Chondrocyte (in vitro differentiated cells): ENCODE measurements at places on chromosomes 6 and 20. TPM values are rescaled to one million over a fixed set of nuclear protein-coding genes. Genes with fewer than 3 reads are reported as not detected.

Gene GMEB2
- total RNA-seq, result 7.8 to 8.5 TPM (median 7.9 TPM) in 3 replicates

Gene EYS
- total RNA-seq, result not detected in 3 replicates

Gene GPX5
- total RNA-seq, result not detected in 3 replicates

Gene FKBP1C
- total RNA-seq, result 0.44 to 0.82 TPM (median 0.75 TPM) in 3 replicates

Gene HAO1
- total RNA-seq, result not detected in 3 replicates

Gene HFE
- 6.1 to 7.5 TPM (median 6.4 TPM) in 3 replicates for total RNA-seq

Gene EYA4
- total RNA-seq, result 1.7 to 8.6 TPM (median 7.9 TPM) in 3 replicates

Gene OXT
- not detected in 3 replicates for total RNA-seq

Gene XKR7
- 0.02 TPM in 1 of 3 replicates, not detected in the others for total RNA-seq

Gene TDP2
- total RNA-seq, result 23.4 to 32.4 TPM (median 23.8 TPM) in 3 replicates

Gene DUSP15
- 3.6 to 11.6 TPM (median 11.5 TPM) in 3 replicates for total RNA-seq

Gene SYNDIG1
- 5.6 to 16.4 TPM (median 6.1 TPM) in 3 replicates for total RNA-seq

Gene TOX2
- 0.12 to 0.18 TPM in 2 of 3 replicates, not detected in the other for total RNA-seq

Gene IMPG1
- not detected in 3 replicates for total RNA-seq

- no peak for DNase-seq
These were observed 32.5 kb downstream of the MGME1 start for GRCh38 chr20:18001131-18001921.

DNA sequence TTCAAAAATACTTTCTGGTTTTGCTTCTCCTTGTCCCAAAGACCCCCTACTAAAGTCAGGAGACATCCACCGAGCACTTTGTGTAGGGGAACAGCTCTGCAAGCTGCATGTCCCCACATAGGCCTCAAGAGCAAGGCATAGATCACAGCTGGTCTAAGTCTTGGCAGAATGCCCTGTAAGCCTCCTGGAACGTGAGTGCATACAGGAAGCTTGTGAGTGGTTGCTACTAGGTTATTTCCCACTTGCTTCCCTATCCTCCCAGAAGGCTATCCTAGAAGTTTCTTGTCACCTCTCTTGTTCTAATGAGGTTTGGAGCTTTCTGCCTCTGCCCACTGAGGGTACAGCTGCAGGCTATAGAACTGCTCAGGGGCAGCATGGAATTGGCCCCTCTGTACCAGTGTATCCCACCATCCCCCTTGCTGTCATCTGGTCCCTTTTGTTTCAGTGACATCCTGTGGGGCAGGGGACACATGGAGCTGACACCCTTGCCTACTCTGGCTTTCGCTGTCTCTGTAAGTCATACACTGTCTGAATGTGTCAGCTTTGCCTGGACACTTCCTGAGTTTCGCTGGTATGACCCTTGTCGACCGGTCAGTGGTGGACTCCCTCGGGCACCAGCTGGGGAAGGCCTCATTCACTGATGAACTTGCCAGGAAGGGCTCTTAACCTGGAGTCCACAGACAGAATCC lies 35.6 kb upstream of the KCNK16 start:
- DNase-seq, result peak; percentile 15

DNA sequence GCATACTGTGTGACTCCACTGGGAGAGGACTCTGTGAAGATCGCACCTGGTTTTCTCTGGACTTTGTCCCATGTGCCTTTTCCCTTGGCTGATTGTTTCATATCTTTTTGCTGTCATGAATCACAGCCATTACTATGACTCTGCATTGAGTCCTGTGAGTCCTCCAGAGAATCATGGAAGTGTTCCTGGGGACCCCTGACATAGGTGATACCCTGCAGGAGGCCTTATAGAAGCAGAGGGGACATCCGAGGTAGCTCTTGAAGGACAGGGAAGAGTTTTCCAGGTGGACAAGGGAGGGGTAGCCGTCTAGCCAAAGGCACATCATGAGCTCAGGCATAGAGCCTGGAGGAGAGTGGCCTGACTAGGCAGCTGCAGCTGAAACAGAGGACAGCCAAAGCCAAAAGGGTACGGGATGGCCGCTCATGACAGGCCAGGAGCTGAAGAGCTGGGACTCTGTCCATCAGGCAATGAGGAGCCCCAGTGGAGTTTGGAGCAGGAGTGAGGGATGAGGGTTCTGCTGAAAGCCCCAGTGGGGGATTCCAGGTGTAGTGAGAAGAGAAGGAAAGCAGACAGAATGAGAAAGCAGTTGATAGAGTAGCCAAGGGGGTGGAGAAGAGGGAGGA lies 86.6 kb upstream of the TOX2 start:
- DNase-seq, result no peak

DNA sequence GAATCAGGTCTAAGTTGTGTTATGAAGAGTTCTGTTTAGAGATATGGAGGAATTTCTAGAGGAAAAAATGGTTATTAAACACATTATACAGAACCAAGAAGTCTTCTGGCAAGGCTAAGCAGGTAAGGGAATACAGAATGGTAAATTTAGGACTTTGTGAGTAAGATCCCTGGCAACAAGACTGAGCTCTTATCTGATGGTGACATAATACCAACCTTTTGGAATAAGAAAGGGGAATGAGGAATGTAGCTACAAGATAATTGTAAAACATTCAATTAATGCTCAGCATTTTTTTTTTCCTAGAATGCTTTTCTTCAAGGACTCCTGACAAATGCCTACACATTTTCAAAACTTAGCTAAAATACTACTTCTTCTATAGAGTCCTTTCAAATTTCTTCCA lies 51.8 kb downstream of the CYB5R4 start:
- no peak for DNase-seq

DNA sequence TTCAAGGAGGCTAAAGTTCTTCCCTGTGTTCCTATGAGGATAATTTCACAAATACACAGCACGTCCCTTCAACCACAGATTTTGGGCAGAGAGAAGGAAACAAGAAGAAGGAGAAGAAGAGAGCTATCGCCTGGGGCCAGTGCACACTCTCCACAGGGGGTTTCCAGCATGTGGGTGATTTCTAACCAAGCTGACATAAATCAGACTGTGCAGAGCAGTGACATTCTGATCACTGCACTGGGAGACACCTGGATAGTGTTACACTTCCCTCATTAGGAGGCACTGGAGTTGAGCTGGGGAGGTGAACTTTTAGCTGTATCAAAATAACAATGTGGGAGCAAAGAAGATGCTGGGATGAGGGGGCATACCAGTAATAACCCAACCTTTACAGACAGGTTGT lies 71.8 kb upstream of the CENPW start:
- no peak for DNase-seq

DNA sequence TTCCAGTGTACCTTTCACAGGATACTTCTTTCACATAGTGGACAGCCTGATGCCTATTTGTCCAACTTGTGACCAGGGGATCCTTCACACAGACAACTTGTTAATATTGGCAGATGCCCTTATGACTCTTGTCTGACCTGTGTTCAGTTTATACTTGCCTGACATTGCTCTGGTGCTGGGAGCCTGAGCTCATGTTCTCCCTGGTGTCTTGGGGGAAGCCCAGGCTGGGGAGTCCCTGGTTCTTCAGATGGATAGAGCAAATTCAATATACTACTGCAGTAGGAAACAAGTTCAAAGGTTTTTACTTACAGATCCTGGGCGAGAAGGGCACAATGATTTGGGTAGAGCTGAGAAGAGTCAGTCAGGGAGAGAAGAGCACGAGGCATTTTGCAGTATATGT lies 76.1 kb downstream of the NKAIN2 start:
- no peak for DNase-seq

DNA sequence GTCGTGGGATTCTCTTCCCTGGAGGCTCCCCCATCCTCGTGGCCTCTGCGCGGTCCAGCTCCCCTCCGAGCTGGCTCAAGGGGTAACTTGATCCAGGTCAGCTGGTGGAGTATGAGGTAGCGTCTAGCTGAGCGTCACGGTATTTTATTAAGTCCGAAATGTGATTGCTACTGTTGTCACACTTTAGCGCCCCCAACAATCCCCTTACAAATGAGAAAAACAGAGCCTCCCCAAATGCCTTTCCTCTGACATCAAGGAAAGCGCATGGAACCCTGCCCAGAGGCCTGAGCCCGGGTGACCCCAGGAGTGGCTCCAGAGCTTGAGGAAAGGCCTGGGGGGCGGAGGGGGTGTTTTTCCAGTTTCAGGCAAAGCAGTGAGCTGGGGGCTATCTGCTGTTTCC lies 192.4 kb downstream of the ZMYND8 start:
- DNase-seq, result no peak

GRCh38 chr6:165876588-165876987 lies 213.5 kb upstream of the PDE10A start:
- no peak for DNase-seq

GRCh38 chr20:20820104-20820503 lies 107.7 kb upstream of the RALGAPA2 start:
- DNase-seq, result no peak

DNA sequence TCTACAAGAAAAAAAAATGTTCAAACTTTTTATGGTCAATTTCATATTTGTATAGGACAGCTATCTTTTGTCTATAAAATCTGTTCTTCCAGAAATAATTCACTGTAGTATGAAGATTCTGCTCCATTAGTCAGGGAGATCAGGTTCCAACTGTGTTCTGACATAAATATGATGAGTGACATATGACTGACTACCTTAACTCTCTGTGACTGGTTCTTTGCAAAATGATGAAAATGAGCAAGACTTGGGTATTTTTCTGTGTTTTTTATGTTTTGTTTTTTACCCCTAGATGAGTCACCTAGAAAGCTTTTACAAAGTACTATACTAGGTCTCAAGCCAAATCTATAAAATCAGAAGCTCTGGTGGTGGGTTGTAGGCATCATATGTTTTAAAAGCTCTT lies 229.6 kb downstream of the MMUT start:
- no peak for DNase-seq

DNA sequence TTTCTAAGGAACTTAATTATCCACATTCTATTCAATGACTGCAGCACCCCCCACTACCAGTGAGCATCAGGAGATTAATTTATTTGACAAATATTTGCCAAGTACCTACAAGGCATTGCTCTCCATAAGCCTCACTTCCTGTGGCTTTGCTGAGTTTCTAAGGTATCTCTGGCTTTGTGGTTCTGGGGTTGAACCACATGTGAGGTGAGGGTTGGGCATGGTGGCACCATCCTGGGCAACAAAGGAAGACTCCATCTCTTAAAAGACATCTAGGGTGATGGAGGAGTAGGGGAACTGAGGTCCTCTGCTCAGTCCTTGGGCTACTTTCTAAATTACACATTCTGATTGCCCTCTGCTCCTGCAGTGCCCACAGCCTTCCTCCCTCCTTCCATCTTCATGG lies 25.5 kb upstream of the WFDC2 start:
- no peak for DNase-seq

DNA sequence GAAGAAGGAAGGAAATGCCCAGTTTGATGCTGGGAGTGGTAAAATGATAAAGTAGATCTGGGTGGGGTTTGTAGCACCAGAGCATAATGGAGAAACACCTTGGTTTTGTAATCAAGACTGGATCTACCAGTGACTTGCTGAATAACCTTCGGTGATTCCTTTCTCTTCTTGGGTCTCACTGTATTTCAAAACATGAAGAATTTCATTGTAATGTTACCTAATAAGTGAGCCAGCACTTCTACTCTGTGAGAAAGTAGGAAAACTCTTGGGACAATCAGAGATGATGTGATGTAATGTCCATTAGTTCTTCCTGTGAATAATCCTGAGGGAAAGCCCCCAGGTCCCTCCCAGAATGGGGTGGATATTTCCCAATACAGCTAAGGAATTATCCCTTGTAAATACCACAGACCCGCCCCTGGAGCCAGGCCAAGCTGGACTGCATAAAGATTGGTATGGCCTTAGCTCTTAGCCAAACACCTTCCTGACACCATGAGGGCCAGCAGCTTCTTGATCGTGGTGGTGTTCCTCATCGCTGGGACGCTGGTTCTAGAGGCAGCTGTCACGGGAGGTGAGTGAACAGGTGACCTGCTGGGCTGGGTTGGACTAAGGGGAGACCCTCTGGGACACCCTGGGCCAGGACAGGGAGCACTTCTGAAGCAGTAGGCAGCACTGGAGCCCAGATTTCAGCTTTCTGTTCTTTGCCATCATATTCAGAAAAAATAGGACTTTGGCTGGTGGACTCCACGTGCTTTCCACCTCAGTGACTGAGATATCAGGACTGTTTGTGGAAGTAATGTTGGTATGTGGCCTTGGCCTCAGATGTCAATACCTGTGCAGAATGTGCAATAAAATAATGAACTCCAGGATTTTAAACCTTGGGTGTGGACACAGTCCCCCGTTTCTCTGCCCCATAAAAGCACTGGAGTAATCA lies at the start of gene PI3:
TSS of gene PI3 (plus strand) at position 469 of the 931 bp plus-strand sequence. CDS start at position 490, 21 bp downstream.
- no peak for DNase-seq

GRCh38 chr20:4195499-4195898 lies 180.1 kb upstream of the RNF24 start:
- DNase-seq, result peak; percentile 61

DNA sequence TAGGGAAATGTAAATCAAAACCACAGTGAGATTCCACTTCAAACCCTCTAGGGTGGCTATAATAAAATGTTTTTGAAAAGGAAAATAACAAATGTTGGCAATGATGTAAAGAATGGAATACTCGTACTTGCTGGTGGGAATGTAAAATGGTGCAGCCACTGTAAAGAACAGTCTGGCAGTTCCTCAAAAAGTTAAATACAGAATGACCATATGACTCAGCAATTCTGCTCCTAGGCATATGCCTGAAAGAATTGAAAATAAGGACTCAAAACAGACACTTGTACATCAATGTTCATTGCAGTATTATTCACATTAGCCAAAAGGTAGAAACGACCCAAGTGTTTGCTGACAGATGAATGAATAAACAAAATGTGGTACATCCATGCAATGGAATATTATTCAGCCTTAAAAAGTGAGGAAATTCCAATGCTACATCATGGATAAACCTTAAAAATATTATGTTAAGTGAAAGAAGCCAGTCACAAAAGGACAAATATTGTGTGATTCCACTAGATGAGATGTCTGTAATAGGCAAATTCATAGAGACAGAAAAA lies 10.2 kb upstream of the RNF114 start:
- no peak for DNase-seq

DNA sequence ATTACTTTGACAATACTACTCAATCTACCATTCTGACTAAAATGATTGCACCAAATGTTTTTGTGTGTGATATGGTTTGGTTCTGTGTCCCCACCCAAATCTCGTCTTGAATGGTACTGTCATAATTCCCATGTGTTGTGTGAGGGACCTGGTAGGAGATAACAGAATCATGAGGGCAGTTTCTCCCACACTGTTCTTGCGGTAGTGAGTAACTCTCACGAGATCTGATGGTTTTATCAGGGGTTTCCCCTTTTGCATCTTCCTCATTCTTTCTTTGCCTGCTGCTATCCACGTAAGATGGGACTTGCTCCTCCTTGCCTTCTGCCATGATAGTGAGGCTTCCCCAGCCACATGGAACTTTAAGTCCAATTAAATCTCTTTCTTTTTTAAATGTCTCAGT lies 20.8 kb downstream of the SYCP2 start:
- no peak for DNase-seq

DNA sequence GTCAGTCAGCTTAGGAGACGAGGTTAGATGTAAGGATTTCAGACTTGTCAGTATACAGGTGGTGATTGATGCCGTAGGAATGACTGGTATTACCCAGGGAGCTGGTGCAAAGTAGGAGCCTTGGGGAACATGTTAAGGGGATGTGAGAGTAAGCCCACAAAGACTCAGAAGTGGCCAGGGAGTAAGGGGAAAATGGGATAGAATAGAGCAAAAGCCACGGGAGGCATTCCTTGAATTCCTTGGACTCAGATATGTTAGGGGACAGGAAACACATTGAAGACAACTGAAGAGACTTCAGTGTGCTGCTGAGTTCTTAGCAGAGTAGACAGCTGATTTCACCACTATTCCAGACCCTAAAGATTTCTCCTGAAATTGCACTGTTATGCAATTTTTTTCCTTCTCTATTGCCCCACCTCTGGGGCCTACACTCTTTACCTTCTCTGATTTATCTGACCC lies 1.2 kb upstream of the ACAT2 start:
- DNase-seq, result no peak

- DNase-seq, result no peak
These were observed 26.2 kb downstream of the MYO6 start for GRCh38 chr6:75775219-75775618.

GRCh38 chr20:63895202-63895951 lies 451 bp downstream of the DNAJC5 start:
- no peak for DNase-seq
